ENCODE measurements at places on chromosomes 11 and 22.
A peak's percentile ranks its signal among the peaks of the same experiment; 100 is the strongest.

GRCh38 chr11:45658292-45658991 is 7.0 kb downstream of the CHST1 start:
- DNase-seq: no peak

- DNase-seq: no peak
Measured at GRCh38 chr11:81874635-81875034, 859.0 kb downstream of the FAM181B start.

DNA sequence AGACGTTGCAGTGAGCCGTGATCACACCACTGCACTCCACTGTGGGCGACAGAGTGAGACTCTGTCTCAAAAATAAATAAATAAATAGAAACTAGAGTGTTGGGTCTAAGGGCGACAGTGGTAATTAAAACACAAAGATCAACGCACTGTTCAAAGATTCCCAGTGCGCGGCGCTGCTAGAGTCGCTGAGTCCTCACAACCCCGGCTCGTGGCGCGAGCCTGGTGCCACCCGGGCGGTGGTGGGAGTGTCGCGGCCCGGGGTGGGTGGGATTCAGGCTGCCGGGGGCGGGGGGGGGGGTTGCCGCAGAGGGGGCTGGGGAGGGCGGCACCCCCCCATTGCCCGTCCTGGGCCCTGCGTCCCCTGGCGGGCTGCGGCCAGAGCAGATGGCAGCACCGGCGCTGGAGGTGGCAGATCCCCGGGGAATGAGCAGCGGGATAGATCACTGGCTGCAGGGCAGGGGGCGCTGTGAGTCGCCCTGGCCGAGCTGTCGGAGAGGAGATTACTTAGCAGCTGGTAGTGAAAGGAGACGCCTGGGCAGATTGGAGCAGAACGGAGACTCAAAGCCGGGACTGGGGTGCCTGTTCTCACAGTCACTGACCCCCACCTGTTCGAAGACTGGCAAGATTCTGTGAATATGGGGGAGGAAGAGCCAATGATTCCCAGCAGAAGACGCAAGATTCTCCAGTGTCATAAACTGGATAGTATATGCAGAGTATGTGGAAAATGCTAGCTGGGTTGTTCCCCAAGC is 30.2 kb upstream of the APOBEC3A start:
- peak; percentile 57 for DNase-seq

- DNase-seq: peak; percentile 68
Measured at GRCh38 chr22:50269970-50270665, at the start of gene MAPK11. TSS of gene MAPK11 (minus strand) at chr22:50270380. CDS start at chr22:50270292, 88 bp downstream.

DNA sequence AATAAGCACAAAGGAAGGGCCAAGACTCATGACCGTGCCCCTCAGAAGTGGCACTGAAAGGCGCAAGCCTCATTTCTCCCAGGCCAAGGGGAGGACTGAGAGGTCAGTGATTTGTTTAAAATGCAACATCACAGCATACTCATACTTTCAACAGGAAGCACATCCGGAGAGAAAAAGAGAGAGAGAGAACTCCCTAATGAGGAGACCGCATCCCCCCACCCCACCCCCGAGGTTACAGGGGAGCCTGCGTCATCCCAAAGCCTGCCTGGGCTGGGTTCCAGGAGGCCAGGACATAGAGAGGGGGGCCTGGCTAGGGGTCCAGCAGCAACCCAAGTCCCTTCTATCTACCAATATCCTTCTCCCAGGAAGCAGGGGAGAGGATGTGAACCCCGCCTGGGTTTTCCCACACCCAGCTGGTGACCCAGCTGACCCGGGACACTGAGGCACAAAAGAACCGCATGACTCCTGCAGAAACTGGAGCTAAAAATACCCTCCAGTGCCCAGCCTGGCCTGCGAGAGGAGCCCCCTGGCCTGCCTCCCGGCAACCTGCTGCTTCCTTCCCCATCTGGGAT is 3.8 kb downstream of the CSNK1E start:
- DNase-seq: no peak

DNA sequence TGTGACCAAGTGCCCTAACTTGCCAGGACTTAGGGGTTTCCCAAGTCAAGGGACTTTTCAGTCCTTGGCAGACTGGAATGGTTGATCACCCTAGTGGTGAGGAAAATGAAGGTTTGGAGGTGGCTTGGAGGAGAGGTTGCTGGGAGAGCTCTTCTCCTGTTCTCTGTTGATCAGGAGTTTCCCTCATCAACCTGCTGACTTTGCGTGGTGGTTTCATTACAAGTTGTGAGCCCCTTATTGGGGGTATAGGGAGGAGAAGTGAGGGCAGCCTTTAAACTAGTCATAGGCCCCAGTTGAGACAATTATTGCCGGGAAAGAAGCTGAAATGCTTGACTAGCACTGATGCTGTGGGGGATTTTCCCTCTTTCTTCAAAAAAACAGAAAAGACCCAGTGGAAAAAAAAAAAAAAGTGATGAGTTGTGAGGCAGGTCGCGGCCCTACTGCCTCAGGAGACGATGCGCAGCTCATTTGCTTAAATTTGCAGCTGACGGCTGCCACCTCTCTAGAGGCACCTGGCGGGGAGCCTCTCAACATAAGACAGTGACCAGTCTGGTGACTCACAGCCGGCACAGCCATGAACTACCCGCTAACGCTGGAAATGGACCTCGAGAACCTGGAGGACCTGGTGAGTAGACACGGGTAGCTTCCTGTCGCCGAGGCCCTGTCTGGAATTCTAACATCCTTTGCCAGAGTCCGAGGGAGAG is at the start of gene CXCR5:
Gene CXCR5 (plus strand): TSS at position 525 of the 704 bp plus-strand sequence. CDS start 50 bp downstream, at position 575.
- DNase-seq: peak; percentile 67

DNA sequence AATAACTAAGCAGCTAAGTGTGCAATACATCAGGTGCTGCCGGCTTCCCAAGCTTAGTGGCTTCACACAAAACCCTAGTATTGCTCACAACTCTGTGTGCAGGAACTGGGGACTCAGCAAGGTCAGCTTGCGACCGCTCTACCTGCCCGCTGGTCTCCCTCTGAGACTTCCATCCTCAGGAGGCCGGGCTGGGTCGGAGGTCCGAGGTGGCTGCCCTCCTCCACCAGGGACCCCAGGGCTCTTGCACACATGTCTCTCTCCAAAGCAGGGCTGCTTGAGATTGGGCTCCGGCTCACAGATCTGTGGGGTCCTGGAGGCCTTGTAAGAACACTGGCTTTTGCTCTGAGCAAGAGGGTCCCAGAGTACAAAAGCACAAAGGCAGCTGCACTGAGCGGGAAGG is 25.4 kb upstream of the FGF19 start:
- no peak for DNase-seq

DNA sequence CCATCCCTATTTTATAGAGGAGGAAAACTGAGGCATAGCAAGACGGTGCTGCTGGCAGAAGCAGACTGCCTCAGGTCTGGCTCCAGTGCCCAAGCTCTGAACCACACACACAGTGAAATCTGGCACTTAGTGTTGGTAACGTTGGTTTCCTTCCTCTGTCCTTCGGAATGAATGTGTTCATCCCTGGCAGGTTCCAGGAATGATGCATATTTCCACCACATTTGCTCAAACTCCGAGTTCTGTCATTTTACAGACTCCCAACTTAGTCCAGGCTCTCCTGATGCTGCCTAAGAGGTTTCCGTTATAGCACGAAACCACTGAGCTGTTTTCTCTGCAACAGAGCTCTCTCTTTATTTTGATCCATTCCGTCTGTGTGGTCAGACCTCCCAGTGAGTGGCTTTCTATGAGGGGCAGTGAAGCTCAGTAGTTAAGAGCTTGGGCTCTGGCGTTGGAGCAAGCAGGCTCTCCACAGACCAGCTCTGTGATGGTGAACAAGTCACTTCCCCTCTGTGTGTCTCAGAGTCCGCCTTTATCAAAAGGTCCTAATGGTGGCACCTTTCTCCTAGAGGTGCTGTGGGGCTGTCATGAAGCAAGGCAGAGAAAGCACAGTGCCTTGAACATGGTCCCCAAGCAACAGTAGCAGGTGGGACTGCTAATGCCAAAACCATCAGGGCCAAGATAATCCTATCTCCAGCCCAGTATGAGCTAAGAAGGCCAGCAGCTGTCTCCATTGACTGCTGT is 200.3 kb downstream of the MYO18B start:
- DNase-seq: no peak

DNA sequence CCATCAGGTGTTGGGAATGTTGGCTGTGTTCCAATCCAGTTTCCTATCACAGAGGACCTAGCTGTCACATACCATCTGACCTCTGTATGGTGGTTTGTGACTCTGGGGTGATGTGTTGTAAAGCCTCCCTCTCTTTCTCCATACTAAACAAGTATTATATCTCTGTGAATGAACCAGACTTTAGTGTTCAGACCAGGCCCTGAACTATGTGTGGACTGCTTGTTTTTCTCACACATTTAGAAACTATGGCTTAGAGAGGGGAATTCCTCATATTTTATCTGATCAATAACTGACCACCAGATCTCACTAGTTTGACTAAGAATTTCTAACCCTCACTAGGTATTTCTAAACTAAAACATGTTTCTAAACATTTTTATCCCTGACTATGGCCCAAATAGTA is 17.5 kb downstream of the NCR3LG1 start:
- DNase-seq: no peak

- DNase-seq: no peak
Measured at GRCh38 chr22:23147617-23148387, 2.5 kb downstream of the RAB36 start.

DNA sequence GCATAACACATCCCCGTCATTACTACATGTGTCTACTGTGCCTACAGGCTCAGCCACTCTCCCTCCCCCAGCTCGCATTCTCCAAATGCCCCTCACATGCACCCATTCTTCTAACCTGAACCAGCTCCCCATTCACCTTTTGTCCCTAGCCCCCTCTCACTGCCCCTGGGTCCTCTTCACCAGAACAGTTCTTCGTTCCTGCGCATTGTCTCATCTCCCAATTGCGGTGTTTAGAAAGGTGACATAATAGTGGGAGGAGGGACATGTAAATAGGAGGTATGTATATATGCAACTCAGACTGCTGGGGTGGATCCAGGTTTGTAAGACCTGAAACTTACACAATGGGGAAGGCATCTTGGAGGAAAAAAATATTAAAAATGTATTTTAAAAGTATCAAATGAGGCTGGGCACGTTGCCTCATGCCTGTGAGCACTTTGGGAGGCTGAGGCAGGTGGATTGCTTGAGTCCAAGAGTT is 4.7 kb upstream of the VSIG2 start:
- DNase-seq: no peak

- DNase-seq: no peak
Measured at GRCh38 chr11:75028321-75028720, 39.6 kb downstream of the NEU3 start.

GRCh38 chr22:39457198-39457555 is 365 bp downstream of the MGAT3 start:
- no peak for DNase-seq

DNA sequence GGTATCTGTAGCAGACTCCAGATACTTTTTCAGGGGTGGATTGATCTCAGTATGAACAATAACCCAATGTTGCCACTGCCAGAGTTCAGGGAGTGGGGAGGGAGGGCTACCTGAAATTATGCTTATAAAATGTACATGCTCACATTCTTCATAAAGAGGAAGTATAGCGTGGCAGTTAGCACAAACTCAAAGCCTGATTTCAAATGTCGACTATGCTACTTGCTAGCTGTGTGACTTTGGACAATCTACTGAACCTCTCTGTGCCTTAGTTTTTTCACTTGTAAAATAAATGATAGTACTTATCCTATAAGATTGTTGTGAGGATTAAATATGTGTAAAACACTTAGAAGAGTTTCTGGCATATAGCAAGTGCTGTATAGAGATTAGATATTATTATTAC is 26.5 kb upstream of the POU2AF1 start:
- DNase-seq: no peak

DNA sequence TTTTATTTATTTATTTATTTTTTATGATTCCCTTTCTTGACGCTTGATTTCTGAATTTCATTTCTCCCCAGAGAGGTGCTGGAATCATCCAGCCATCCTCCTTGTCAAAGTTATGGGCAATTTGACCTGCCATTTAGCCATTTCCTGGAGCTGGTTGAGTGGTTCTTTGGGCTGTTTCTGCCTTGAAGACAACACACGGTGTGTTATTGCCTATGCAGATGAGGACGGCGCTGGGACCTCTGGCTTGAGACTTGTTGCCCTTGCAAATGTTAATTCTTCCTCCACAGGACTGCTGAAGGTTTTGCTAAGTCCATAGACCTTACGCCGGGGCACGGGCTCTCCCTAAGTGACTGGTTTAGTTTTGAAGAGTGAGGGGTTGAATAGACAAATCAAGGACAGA is 147.9 kb upstream of the PLET1 start:
- no peak for DNase-seq

- no peak for DNase-seq
Measured at GRCh38 chr11:133901316-133901715, 55.5 kb downstream of the IGSF9B start.
